ENCODE measurements at places on chromosomes 2 and 18. TPM values are rescaled to one million over a fixed set of nuclear protein-coding genes. Genes with fewer than 3 reads are reported as not detected.

The PFN4 gene
- 1.2 TPM for total RNA-seq

GRCh38 chr2:161159456-161160225 lies 587 bp upstream of the TANK start:
- no peak for DNase-seq

DNA sequence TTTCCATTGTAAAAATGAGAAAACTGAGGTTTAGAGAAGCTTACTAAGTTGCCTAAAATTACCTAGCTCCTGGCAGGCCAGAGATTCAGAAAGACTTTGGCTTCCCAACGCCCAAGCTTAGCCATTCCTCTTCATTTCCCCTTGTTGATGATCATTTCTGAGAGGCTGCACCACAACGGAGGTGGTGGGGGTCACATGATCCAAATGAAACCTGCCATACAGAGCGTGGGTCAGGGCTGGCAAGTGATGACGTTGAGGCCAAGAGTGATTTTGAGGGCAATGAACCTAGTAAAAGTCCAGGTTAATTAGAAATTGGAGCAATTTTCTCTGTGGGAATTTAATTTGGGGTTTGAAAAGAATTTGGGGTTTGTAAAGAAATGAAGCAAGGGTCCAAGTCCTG lies 109.9 kb downstream of the TMEM182 start:
- DNase-seq, result no peak

DNA sequence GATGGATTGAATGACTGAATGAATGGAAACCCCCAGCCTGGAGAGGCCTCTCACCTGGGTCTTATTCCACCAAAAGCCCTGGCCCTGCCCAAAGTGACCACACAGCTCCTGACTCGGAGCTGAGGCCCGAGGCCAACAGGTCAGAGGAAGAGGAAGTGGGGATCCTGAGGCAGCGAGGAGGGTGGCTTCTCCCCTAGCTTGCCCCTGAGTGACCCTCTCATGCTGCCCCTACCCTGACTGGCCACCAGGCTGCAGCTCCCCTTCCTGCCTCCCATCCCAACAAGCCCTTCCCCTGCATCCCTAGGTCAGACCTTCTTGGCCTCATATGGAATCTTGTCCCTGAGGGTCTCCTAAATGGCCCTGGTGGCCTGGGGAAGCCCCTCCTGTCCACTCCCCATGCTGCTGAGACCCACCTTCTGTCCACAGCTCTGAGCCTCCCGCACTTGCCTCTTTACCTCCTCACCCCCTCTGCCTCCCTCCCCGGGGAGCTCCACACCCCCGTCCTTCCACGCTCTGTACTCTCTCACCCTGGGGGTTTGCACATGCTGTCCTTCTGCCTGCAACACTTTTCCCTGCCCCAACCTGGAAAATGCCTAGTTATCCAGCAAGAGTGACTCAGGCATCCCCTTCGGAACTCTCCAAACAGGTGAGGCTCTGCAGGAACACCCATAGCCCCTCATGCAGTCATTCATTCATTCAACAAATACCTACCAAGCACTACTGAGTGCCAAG lies 134.8 kb upstream of the HDAC4 start:
- DNase-seq, result no peak

The B3GNT7 gene
- total RNA-seq, result 2.2 TPM

GRCh38 chr18:59646228-59646962 lies 50.8 kb downstream of the CCBE1 start:
- no peak for DNase-seq

The TMEM37 gene
- 2.2 TPM for total RNA-seq

DNA sequence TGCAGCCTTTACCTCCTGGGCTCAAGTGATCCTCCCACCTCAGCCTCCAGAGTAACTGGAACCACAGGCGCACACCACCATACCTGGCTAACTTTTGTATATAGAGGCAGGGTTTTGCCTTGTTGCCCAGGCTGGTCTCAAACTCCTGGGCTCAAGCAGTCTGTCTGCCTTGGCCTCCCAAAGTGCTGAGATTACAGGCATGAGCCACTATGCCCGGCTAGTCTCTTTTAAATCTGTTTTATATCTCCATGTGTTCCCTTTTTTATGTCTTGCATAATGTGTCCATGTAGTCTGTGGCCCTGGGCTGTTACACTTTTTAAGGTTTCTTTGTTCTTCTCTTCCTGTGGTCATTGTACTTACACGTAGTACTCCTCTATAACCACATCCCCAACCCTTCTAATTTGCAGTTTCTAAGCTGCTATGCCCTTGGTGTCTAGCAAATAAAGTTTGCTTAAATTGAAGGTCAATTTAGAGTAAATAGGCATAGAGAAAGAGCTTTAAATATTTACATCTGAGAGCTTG lies 168.2 kb downstream of the MCFD2 start:
- DNase-seq, result no peak

DNA sequence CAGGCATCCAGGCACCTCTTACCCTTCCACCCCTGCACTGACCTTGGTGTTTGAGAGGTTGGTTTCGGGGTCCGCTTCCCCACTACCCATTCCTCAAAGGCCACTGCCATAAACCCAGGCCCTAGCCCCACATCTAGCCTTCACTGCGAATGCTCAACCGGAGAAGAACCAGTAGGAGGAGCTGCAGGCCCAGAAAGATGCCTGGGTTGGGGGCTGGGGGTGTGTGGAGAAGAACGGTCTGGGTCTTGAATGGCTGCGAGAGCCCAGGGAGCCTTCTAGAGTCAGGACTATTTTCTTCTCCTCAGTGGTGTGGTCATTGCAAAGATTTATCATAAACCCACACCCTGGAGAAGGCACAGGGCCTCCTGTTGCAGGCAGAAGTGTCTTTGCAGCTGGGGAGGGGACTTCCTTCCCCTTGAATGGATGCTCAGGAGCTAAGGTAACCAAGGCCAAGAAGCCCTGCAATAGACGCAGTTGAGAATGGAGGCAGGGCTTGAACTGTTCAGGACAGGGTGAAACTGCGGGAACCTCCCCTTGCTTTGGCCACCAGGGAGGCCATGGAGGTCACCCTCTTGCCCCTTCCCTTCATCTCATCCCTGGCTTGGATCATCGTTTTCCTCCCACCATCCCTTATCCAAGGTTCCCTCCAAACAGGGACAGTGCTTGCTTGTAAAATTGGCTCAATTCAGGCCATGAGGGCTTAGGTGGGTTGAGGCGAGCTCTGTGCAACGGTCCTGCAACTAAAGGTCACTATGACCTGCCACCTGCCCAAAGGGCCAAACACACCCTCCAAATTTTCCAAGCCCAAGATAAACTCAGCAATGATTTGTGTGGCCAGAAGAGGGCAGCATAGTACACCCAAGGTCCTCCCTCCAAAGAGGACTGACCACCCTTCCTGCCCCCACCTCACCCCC lies 20.9 kb downstream of the THNSL2 start:
- DNase-seq, result no peak

- no peak for DNase-seq
These were observed at the start of gene KLHL14 for GRCh38 chr18:32772581-32773381. Gene KLHL14, minus strand, starts transcription at chr18:32773023. Its CDS starts 2,432 bp downstream, at chr18:32770591.

DNA sequence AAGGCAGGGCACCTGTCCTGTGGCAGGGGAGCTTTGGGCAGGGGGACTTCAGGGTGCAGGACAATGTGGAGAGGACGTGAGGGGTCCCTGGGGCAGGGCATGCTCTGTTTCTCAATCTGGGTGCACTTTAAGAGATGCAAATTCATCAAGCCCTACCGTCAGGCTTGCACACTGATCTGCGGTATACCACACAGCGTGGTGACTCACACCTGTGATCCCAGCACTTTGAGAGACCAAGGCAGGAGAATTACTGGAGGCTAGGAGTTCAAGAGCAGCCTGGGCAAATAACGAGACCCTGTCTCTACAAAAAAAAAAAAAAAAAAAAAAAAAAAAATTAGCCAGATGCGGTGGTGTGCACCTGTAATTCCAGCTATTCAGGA lies 10.2 kb upstream of the GPC1 start:
- DNase-seq, result no peak

The NPHP1 gene
- 10.2 TPM for total RNA-seq

The EGR4 gene
- total RNA-seq, result not detected

DNA sequence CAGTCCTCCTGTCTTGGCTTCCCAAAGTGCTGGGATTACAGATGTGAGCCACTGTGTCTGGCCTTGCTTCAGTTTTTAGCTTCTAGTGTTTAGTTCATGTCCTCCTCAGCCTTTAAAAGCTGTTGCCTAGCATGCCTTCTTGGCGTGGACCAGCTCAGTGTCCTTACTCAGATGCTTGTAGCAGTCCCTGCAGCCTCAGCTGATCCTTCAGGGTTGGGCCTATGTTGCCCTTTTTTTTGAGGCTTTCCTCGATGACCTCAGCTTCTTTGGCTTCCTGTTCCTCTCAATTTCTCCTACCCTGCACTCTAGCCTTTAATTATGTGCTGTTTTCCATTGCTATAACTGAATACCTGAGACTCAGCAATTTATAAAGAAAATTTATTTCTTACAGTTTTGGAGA lies 57.7 kb downstream of the TANC1 start:
- no peak for DNase-seq

The LNPK gene
- 32.5 TPM for total RNA-seq

DNA sequence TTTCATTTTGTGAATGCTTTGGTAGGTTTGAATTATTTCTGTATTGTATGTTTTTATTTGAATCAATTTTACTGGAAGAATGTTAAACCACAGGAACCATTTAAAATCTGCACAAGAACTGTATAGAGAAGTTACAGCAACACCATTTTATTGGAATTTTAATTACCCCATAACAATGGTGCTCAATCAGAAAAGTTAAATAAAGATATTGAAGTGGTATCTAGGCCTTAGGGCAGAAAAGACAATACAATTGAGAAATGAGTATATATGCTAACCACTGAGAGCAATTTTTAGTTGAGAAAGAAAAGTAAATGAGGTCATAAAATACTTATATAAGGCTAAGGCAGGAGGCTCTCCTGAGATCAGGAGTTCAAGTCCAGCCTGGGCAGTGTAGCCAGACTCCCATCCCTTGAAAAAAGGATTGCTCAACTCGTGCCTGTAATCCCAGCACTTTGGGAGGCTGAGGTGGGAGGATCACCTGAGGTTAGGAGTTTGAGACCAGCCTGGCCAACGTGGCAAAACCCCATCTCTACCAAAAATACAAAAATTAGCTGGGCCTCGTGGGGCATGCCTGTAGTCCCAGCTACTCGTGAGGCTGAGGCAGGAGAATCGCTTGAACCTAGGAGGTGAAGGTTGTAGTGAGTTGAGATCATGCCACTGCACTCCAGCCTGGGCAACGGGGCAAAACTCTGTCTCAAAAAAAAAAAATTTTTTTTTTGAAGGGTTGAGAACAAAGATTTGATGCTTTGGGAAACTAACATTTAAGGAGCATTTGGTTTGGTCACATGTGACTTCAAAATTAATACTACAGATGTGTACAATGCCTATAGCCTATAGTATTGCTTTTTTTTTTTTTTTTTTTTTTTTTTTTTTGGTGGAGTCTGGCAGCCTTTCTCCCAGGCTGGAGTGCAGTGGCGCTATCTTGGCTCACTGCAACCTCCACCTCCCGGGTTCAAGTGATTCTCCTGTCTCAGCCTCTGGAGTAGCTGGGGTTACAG lies 212.9 kb upstream of the STON1 start:
- no peak for DNase-seq

- no peak for DNase-seq
These were observed 273.0 kb upstream of the ID2 start for GRCh38 chr2:8408560-8409460.

DNA sequence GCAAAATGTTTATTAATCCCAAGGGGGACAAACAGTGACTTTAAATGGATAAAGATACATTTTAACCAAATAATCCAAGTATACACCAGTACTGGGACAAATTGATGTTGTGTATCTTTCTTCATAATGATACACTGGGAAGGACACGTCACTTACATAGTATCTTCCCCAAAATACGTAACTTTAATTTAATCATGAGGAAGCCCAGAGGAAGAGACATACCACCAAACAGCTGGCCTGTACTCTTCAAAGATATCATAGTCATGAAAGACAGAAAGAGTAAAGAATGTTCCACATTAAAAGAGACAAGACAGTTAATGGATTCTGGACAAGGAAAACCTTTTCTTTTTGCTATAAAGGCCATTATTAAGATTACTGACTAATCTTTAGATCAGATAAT lies 37.1 kb downstream of the AGFG1 start:
- no peak for DNase-seq

The CABLES1 gene
- 8.1 TPM for total RNA-seq

DNA sequence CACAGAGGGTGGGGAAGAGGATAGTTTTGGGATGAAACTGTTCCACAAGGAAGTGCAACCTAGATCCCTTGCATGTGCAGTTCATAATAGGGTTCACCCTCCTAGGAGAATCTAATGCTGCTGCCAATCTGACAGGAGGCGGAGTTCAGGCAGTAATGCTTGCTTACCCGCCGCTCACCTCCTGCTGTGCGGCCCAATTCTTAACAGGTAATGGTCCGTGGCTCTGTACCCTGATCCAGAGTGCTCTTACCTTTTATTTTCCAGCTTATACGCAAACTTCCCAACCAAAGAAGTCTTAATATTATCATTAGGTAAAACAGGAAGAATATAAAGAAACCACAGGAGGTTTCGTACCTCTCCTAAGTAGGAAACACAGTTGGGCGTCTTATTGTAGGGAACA lies 82.7 kb upstream of the CD302 start:
- no peak for DNase-seq

The RUFY4 gene
- total RNA-seq, result 5.6 TPM

- no peak for DNase-seq
These were observed 780.2 kb upstream of the FSHR start for GRCh38 chr2:49934481-49934880.

GRCh38 chr2:206336861-206337260 lies 62.4 kb downstream of the ZDBF2 start:
- DNase-seq, result no peak

GRCh38 chr2:190079160-190079559 lies 16.6 kb upstream of the MSTN start:
- no peak for DNase-seq

DNA sequence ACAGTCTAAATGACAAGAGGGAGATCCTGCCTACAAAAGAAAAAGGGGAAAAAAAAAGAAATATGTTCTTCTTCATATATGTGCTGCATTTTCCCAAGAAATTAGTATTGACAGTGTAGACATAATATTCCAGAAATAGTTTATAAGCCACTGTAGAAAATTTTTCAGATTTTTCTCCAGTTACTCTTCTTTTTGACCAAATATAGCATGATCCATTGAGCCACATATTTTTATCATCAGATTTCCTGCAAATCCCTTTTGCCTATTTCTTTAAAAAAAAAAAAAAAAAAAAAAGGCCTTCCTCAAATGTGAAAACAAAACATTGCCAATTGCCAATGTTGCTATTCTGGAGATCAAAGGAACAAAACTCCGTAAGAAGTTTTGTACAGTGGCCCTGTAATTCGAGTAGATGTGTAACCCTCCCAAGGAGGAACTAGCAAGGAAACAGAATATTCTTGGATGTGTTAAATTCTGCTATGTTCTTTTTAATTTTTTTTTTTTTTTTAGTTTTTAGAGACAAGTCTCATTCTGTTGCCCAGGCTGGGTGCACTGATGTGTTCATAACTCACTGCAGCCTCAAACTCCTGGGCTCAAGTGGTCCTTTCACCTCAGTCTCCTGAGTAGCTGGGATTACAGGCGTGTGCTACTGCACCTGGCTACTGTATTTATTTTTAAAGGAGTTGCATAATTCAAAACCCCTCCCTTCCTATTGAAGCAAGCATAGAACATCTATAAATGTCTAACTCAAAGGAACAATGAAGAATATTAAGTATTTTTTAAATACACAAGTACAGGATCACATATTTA lies 12.5 kb upstream of the CABYR start:
- no peak for DNase-seq

All from ureter (tissue), 1 donor.